ENCODE measurements at places on chromosomes 5 and 9.

DNA sequence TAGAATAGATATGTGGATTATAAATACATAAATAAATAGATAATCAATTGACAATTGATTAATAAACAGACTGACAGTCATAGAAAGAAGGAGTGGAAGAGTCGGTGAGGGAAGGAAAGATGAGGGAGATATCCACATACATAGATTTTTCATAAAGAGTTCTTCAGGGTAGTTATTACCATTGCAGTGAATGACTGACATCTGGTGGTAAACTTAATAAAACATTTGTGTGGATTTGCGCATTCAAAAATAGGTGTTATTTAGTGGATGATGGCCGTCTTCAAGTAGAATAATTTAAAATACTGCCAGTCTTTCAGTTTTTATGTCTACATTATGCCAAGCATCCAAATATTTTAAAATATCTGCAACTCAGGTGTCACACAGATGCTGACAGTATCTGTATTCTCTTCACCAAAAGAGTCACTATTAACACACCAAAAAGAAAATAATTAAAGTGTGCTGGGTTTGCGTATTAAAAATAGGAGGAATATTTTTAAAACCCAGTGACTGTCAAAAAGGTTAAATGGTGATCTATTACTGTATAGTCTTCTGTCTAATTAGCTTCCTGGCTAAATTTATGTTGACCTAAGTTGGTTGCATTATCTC is 78.8 kb downstream of the GIN1 start:
- peak; percentile 13 for DNase-seq

DNA sequence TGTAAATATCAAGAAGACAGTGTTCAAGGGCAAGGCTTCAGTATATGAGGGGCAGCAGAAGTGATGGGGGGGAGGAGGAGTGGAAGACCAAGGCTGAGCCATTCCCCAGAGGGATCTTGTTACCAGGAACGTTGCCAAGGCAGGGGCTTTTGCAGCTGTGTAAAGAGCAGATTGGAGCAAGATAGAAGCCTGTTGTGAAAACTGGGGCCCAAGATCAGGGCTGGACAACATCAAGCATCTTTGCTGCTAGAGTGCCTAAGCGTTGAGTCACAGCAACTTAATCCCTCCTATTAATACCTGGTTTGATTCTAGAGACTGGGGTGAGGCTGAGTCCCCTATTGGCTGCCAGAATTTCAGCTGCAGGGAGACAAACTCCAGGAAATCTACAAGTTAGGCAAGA is 18.4 kb upstream of the ERCC6L2 start:
- DNase-seq, result peak; percentile 9

DNA sequence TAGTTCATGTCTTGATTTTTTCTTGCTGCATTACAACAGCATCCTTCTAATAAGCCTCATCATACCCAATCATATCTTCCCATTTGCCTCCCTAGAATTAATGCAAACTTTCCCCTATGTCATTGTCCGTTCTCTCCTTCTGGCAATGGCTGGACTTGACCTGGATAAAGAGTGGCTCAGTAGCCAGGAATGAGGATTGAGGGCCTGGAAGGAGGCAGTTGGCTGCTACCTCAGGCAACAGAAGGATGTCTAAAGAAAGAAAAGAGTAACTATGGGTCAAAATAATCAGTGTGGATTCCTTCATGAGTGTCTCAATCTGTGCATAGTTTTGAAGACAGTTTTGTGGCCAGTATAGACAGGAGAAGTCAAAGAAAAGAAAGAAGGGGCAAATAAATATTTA is 209.6 kb downstream of the TRPM3 start:
- DNase-seq, result no peak

- DNase-seq, result no peak
Observed at GRCh38 chr9:110942522-110942921, 95.7 kb downstream of the LPAR1 start.

DNA sequence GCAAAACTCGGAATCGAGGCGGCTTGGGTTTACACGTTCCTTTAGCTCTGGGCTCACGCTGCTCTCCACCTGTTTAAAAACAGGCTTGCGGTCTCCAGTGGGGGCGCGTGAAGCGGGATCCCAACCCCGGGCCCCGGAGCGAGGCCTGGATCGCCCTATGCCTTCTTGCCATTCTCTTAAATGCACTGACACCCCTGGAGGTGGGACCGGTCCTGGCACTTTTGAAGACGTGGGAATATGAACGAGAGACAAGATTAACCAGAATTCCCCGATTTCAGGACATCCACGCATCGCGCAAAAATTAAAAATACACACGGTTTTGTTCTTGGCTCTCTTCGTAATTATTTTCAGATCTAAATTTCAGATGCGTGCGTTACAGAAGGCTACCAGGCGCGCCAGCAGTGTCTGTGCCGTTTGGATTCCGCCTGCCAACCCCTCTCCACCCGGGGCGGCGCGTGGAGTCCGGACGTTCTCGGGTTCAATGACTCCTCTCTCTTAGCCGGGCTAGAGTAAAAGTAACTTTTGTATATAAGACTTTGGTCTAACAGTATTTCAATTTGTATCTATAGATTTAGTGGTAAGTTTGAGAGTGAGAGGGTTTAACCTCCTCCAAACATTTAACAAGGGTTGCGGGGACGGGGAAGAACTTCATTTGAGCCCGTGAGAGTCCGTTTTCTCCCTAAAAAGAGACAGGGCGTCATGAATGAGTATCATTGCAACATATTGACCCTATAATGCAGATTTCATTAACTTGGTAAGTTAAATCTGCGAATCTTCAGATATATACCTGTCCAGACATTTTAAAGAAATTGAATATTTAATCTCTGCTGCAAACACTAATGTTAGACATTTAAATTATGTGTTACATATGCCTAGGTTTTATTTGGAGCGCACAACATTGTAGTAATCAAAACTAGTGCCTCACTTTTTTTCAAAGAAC is 3.8 kb downstream of the FOXD1 start:
- no peak for DNase-seq

DNA sequence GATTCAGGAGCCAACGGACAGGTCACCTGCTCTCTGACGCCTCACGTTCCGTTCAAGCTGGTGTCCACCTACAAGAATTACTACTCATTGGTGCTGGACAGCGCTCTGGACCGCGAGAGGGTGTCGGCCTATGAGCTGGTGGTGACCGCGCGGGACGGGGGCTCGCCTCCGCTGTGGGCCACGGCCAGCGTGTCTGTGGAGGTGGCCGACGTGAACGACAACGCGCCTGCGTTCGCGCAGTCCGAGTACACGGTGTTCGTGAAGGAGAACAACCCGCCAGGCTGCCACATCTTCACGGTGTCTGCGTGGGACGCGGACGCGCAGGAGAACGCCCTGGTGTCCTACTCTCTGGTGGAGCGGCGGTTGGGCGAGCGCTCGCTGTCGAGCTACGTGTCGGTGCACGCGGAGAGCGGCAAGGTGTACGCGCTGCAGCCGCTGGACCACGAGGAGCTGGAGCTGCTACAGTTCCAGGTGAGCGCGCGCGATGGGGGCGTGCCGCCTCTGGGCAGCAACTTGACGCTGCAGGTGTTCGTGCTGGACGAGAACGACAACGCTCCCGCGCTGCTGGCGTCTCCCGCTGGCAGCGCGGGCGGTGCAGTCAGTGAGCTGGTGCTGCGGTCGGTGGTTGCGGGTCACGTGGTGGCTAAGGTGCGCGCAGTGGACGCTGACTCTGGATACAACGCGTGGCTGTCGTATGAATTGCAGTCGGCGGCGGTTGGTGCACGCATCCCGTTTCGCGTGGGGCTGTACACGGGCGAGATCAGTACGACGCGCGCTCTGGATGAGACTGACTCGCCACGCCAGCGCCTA is 1.7 kb downstream of the PCDHA10 start:
- DNase-seq, result no peak

DNA sequence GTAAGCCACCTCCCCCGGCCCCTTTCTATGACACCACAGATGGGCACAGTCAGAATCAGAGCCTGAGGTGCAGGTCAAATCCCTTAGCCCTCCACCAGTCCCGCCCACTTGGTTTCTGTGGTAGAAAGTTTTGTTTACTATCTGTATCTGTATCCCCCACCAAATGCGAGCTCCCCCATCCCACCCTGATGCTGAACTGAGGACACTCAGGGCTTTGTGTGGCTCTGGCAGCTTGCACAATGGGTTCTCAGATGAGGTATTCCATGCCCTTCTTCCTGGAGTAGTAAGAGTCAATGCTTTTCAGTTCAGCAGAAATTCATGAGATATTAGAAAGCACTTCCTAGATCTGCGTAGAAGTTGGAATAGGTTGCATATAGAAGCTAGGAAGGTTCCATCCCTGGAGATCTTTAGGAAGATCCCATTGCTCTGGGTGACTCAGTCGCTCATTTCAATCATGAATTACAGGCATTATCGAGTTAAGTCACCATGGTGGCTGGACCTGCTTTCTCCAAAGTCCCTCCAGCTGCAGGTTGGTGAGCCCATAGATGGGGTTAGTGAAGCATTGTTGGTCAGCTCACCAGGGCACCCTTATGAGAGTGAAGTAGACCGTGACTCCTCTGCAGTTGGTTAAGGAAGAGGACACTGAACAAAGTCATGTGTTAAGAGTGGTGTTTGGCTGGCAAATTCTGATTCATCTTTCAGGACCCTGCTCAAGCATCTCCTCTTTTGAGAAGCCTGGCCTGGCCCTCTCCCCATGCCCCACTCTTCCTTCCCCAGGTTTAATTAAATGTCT is 10.6 kb upstream of the KCNIP1 start:
- DNase-seq, result no peak

DNA sequence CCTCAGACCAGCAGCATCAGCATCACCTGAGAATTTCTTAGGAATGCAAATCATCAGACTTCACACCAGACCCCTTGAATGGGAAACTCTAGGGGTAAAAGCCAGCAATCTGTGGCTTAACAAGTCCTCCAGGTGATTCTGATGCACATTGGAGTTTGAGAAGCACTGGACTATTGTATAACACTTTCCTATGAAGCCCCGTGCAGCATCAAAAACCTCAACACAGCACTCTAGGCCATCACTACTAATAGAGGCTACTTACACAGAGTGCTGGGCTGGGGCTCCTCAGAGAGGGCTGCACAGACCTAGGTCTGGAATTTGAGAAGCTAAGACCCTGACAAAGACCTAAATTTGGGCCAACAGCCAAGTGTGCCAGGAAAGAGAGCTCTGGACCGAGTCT is 95.7 kb upstream of the ARAP3 start:
- DNase-seq, result no peak

- no peak for DNase-seq
Observed at GRCh38 chr5:167966979-167967378, 324.5 kb upstream of the WWC1 start.

Data from retina (tissue), 1 donor.